ENCODE measurements at places on chromosomes 11 and 22.

DNA sequence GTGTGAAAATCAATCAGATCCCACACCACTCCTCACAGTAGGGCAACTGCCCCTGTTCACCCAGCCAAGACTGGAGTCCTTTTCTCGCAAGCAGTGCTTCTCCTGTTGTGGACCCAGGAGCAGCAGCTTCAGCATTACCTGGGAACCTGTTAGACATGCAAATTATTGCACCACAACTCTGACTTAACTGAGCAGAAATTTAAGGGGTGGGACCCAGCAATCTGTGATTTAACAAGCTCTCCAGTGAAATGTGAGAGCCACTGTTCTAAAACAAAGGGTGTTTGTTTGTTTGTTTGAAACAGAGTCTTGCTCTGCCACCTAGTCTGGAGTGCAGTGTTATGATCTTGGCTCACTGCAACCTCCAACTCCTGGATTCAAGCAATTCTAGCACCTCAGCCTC is 591.4 kb downstream of the SOX6 start:
- DNase-seq, result no peak

- DNase-seq, result no peak
These were observed 251.5 kb upstream of the ISX start for GRCh38 chr22:34814260-34815025.

DNA sequence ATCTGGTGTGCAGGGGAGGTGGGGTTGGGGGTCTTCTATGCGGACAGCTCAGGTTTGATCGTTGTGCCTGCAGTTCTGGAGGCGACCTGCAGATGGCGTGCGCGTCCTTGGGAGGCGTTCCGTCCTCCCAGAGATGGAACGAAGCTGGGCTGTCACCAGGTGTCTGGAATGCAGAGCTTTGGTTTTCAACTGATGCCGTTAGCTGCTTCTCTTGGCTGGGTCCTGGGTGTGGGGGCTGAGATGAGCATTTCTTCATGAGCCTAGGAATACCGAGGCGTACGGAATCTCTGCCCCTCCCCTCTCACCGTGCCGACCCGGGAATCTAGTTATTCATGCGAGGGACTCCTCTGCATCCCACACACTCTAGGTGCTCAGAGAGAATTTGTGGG is 98.6 kb downstream of the CEP164 start:
- DNase-seq, result peak; percentile 33

DNA sequence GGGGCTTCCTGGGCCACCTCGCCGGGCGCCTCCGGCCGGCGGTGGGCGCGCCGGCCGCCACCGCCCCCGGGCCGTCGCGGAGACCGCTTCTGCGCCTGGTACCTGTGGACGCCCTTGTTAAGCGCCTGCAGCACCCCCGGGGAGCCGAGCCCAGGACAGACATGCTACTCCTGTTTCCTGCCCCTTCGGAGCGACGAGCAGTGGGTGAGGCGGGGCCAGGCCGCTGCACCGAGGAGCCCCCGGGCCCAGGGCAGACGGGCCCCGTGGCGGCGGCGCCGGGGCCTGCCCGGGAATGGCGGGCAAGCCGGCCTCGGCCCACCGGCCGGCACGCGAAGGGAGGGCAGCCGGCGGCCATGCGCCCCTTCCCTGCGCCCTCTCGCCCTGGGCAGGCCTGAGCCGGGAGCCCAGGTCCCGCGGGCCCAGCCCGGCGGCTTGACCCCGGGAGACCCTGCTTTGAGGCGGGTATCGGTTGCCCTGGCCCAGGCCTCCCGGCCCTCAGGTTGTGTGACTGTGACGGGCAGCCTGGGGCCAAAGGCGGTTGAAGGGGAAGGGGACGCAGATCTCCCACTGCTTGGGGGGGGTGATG is 789 bp upstream of the KDM2A start:
- peak; percentile 54 for DNase-seq

GRCh38 chr11:14642453-14642852 is 1.2 kb upstream of the PDE3B start:
- DNase-seq, result no peak

DNA sequence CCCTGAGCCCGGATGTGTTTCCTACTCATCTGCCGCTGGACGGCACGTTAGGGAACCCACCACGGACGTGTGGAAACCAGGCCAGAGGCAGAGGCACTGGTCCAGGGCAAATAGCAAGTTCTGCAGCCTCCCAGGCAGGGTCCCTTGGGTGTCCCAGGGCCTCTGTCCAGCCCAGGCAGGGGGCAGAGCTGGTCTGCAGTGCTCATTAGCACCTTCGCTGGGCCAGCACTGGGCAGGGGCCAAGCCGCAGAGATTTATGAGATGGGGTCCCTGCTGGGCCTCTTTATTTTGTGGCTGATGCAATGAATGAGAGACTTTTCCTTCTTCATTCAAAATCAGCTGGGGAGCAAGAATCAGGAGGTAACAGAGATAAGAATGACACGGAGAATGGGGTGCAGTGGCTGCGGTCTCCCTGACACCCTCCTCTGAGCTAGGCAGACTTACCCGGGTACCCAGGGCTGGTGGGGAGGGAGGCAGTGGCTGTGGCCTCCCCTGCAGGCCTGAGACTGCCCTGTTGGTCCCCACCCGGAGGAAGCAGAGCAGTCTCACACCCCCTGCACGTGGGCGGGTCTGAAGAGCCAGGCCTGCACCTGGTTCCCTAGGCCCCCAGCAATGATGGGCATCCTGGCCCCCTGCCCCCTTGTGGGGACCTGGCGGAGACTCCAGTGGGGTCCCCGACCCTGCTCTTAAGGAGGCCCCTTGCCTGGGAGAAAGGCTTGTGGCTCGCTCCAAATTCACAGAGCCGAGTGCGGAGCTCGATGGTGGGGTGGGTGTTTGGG is 14.0 kb upstream of the PARVG start:
- DNase-seq, result no peak

DNA sequence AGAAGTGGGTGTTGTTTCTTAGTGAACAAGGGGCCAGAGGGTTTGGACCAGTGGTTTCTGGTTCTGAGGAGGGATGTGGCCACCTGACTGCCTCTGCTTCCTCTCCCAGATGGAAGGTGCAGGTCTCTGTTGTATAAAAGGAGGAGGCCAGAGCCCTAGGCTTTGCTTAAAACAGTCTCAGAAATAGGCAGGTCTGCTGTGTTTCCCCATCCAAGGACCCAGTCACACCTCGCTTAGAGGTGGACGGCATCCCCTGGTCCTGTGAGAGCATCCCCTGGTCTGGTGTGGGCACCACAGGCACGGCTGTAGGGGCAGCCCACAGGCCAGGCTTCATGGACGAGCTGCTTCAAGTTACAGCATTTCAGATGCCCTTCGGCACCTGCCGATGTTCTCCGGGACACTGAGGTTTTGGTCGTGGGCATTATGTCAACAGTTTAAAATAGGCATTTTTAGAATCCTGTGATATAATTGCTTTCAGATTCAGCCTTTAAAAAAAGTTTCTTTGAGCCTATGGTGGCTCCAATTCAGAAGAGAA is 45.7 kb upstream of the SHANK2 start:
- no peak for DNase-seq

DNA sequence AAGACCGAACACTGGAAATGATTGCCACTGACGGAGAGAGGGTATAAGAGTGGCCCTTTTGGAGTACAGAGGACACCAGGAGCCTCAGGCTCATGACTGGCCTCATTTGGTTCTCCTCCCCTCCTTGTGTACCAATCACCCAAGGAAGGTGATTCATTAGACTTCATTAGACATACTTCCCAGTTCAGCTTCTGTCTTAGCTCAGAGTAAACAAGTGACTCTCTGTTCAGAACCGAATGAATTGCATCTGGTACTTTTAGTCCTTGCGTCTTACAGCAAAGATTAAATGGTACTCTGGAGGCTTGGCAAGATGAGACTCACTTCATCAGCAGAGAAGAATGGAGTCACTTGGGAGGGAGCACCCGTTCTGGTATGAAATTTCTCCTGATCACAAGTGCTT is 75.2 kb downstream of the ZNRF3 start:
- DNase-seq, result no peak

DNA sequence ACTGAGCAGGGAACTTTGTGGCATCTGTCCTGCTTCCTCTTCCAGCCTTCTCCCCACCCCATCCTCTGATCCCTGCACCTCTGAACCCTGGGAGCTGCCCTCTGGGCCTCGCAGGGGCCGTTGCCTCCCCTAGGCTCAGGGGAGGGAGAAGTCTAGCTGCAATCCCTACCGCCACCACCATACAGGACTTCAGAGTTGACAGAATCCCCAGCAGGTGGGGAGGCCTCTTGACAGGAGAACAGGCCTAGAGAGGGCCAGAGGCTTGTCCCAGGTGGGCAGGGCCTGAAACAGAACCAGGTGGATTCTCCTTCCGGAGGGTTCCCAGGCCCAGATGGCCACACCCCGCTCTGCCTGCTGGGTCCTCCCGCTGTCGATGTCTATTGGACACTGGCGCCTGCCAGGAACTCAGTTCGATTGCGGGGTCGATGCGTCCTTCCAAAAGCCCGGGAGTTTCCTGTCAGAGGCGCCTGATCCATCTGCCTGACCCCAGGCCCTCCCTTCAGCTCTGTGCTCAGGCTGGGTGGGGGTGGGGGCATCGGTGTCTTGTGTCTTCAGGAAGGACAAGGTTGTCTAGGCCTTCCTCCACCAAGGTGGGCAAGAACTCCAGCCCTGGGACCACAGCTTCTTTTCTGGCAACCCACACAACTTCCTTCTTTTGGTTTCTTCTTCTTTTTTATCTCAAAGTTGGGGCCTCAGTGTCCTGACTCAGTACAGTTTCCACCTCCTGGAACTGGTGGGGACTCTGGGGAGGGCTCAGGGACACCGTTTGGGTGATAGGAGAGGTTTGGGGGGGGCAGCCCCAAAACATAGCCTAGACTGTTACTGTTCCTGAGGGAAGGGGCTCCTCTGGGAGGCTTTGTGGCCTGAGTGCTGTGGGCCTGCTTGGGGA is 6.4 kb downstream of the STARD10 start:
- DNase-seq, result no peak

DNA sequence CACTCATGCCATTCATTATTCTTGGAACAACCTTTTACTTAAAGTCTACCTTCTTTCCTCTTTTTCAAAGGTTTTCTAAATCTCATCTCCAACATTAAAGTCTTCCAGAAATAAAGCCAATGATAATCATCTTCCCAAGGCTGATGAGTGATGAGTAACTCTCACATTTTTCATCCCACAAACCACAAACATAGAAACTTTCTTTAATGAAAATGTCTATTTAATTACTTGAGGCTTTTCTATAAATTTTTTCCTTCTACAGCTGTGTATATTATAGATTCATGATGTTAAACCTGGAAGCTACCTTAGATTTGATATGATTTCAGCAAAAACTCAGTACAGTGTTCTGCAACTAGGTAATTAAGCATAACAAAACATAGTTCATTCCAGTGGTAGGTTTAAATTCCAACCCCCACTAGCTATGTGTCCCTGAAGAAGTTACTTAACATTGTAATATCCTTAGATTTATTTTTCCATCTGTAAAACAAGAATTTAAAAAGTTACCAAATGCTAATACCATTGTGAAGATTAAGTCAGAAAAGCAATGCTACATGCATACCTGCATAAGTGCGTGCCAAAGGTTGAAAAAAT is 845.4 kb downstream of the KCNA4 start:
- no peak for DNase-seq

DNA sequence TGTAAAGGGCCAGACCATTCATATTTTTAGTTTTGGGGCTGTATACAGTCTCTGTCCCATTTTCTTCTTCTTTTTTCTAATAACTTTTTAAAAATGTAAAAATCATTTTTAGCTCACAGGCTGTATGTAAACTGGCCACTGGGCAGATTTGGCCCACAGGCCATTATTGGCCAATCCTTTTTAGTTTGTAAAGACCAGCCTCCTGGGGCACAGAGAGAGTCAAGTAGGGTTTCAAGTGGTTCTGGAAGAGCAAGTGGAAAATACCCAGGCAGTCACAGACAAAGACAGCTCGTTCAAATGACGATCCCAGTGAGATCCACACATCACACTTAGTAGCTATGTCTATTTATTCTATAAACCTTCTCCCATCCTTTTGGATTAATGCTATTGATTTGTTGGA is 150.2 kb upstream of the ARHGAP20 start:
- no peak for DNase-seq

DNA sequence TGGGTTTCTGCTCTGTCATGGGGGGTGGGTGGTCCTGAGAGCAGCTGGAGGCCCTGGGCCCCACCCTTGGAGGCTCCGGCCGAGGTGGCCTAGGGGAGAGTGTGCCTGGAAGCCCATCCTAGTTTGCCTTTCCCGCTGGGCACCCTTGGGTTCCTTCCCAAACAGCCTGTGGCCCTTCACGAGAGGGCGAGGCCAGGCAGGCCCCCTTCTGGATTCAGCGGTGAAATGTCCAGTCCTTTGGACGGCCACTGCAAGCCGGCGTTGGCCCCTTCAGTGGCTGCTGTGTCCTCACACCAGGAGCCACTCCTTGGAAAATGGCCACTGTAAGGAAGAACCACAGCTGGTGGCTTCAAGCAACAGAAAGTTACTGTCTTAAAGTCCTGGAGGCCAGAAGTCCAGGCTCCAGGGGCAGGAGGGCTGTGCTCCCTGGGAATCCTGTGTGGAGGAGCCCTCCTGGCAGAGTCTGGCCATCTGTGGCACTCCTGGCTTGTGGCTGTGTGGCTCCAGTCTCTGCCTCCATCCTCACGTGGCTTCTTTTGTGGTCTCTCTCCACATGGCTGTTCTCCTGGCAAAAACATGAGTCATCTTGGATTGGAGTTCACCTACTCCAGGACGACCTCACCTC is 854.1 kb downstream of the TBC1D22A start:
- no peak for DNase-seq

DNA sequence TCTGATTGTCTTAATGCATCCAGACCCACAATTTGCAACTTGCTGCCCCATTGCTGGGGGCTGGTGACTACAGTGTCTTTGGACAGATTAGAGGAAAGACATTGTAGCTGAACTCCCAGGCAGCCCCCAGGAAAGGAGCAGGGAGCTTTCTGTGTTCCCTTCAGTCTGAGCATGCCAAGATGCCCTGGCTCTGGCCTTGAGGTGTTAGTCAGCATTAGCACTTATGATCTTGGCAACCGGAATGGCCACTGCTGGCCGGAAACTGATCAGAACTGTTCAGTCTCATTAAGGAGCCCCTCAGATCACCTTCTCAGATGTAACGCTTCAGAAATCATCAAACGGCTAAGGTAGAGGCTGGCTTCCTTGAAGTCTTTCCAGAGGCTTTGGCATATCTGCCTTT is 195.2 kb downstream of the NAV2 start:
- DNase-seq, result no peak

GRCh38 chr11:72220696-72221363 is 3.7 kb upstream of the INPPL1 start:
- no peak for DNase-seq

DNA sequence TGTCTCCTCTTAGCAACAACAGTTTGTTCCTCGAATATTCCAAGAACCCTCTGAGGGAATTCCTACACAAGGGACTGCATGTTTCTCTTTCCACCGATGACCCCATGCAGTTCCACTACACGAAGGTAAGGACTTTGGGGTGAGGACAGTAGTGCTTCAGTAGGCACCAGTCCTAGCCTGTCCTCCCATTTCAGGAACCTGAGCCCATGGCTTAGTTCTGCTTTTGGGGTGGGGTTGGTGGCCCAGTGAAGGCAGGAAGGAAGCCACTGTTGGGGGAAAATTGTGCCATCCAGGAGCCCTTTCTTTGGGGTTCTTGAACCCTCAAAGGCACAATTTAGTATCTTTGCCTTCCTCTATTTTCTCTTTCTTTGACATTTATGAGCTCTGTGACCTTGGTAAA is 38.2 kb downstream of the RNF141 start:
- DNase-seq, result no peak

Measured in central memory CD4-positive, alpha-beta T cell (primary cell).